Hematopoietic multipotent progenitor cell (in vitro differentiated cells): ENCODE measurements at places on chromosomes 1 and 21. TPM values are rescaled to one million over a fixed set of nuclear protein-coding genes. Genes with fewer than 3 reads are reported as not detected.

- no peak for DNase-seq
Observed at GRCh38 chr1:103461161-103462105, 64.1 kb upstream of the RNPC3 start.

GRCh38 chr21:45139473-45139872, 65.1 kb downstream of the ADARB1 start:
- DNase-seq, result no peak

- DNase-seq, result peak; percentile 5
Observed at GRCh38 chr1:87968197-87968955, 639.7 kb downstream of the LMO4 start.

- no peak for DNase-seq
Observed at GRCh38 chr1:166165661-166166328, 1.0 kb downstream of the FAM78B start.

DNA sequence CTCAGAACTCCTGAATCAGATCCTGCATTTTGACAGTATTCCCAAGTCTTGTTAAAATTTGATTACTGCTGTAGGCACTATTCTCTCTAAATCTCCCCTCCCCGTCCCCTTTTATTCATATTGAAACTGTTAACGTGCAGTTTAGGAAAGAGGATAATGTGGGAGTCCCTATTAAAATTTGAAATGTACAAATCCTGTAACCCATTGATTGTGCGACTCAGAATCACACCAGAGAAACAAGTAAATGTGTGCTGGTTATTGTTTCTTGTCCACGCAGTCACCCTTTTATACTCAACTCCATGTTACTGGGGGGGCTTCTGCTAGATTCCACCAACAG, 584 bp upstream of the LTN1 start:
- DNase-seq, result no peak

GRCh38 chr1:228401782-228402640, 4.6 kb downstream of the TRIM11 start:
- DNase-seq, result no peak

- no peak for DNase-seq
Observed at GRCh38 chr1:4396551-4396950, 257.9 kb upstream of the AJAP1 start.

DNA sequence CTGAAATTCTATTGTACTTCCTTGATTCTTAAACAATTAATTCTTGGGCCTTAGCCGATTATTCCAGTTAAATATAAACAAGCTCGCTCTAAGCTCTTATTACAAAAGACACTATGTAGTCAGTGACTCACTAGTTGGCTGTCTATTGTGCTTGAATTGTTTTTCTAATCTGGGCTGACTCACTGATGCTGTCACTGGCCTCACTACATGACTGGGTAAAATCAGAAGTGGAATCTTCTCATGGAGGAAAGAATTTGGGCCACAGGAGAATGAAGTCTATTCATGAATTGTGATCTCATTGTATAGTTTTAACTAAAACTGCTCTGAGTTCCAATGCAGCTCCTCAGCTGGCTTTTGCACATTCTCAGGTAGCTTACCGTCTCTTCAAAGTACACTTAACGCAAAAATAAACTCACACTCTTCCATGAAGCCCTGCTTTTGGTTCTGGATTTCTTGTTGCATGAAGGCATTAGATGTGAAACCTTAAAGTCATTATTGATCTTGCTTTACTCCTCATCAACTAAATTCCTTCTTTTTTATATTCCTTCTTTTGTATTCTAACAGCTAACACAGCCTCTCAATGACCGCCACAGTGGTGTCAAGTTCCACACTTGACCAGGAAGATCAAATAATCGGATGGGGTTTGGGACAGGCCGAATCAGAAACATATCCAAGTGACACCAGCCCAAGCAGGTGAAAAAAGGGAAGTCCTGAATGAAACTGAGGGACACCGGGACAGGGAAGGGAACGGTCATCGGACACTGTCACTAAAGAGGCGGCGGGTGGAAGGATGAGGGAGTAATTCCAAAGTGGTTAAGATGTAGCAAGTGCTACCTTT, 80.9 kb upstream of the LBR start:
- DNase-seq, result no peak

GRCh38 chr1:24255226-24255625, 63.9 kb upstream of the GRHL3 start:
- no peak for DNase-seq

DNA sequence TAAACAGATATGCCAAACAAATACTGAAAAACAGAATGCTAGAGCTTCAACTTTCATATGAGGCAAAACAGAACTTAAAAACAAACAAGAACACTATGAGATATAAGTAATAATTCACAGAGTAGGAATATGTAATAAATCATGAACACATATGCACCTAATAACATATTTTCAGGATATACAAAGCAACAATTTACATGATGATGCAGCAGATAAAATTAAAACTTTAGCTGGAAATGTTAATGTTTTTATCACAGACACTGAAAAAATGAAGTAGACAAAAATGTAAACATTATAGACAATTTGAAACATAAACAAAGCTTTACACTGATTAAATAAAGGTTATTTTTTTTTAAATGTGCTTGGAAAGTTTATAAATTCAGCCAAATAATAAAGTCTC, 443.1 kb upstream of the NFIA start:
- no peak for DNase-seq

DNA sequence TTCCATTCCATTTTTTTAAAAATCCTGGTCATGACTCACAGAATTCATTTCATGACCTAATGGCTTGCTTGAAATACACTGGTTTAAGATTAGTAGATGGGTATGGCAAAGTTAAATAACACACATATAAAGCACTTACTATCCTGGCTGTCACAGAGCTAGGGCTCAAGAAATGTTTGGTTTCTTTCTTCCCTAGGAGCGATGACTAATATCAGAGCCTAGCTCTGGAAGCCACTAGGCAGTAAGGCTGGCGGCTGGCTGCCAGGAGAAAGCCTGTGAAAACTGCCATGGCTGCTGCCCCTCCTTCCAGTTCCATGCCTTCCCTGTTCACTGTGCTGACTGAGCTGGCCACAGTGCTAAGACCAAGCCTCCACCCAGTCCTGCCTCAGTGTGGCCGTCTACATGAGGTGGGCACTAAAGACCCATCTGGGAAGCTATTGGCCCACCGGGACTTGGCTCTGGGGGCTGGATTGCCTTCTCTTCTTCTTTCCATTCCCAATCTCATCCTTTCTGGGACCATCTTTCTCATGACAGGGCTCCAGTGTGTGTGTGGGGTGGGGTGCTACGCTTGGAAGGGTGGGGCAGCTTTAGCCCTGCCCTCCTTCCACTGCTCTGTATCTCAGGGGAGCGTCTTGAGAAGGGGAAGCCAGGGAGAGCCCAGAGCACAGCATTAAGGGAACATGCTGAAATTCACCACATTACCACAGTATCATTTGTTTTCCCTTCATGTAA, 10.8 kb upstream of the ASCL5 start:
- DNase-seq, result no peak

GRCh38 chr21:36861595-36862323, 104.7 kb downstream of the HLCS start:
- no peak for DNase-seq

DNA sequence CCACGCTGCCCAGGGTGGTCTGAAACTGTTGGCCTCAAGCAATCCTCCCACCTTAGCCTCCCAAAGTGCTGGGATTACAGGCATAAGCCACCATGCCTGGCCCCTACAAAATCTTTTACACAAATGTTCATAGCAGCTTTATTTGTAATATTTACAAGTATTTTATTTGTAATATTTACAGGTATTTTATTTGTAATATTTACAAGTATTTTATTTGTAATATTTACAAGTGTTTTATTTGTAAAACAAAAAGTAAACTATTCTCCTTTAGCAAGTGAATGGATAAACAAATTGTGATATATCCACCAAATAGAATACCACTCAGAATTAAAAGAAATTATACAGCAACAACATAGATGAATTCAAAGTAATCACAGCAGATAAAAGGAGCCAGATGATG, 11.4 kb upstream of the FNBP1L start:
- no peak for DNase-seq

- DNase-seq, result no peak
Observed at GRCh38 chr1:47558601-47559593, 121.1 kb downstream of the FOXD2 start.

DNA sequence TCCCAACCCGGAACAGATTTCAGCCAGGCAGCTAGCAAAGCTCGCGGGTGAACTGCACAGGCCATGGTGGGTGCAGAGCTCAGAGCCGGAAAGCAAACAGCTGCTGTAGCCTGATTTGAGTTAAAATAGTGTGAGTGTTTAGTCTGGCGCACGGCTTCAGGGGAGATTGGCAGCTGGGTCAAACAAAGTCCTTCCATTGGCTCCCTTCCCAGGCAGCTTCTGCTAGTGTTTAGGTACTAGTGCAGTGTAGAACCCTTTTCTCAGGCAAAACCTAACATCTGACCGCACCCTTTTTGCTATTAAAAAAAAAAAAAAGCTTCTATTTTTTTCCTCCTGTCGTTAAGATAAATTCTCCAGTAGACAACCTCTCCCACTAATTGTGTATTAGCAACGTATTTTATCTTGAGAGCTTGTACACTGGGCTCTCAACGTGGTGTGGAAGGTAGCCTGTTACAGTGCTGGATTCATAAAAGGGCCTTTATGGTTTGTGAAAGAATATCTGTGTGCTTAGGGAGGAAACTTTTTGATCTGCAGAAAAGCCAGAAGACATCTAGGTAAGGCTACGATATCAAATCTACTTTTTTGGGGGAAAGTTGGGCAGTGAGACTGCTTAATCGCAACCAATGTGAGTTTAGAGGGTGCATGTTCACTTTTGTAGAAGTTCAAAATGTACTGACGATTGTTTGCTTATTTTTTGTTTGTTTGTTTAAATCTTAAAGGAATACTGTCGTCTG, 689.6 kb downstream of the USP25 start:
- peak; percentile 40 for DNase-seq

GRCh38 chr1:245215071-245215470, 60.3 kb downstream of the KIF26B start:
- DNase-seq, result no peak

DNA sequence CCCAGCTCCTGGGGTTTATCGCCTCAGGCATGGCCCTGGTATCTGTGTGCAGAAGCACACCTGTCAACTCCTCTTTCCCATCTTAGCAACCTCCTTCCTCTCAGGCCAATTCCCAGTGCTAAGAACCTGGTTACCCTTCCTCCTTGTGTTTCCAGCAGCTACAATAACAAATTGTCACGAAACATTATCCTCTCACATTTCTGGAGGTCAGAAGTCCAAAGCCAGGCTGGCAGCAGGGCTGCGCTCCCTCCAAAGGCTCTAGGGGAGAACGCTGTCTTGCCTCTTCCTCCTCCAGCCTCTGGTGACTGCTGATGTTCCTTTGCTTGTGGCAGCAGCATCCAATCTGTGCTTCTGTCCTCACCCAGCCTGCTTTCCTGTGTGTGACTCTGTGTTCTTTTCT, 10.7 kb upstream of the MRPS14 start:
- no peak for DNase-seq

The NHLH2 gene
- under 0.01 TPM for total RNA-seq

The TSPEAR gene
- not detected for total RNA-seq

The HFM1 gene
- total RNA-seq, result 2.4 TPM

The FCGR3A gene
- total RNA-seq, result 1.6 TPM

The ATAD3C gene
- total RNA-seq, result 1.3 TPM

The NBPF6 gene
- total RNA-seq, result under 0.01 TPM

The EEIG2 gene
- total RNA-seq, result 15.3 TPM

The EPHA2 gene
- 0.54 TPM for total RNA-seq

The RHBG gene
- total RNA-seq, result not detected

The HSD3B2 gene
- not detected for total RNA-seq

The FAM72B gene
- 0.27 TPM for total RNA-seq

The SLC5A9 gene
- 0.27 TPM for total RNA-seq

The SLAMF6 gene
- 0.54 TPM for total RNA-seq

The FABP3 gene
- total RNA-seq, result not detected

The WDR64 gene
- total RNA-seq, result not detected
